Left lobe of liver (tissue), 2 donors: ENCODE measurements at places on chromosomes 7 and 10. TPM values are rescaled to one million over a fixed set of nuclear protein-coding genes. Genes with fewer than 3 reads are reported as not detected.

Gene DYNC1I1
- total RNA-seq = 0.15 TPM

Gene SEPHS1
- total RNA-seq = 33.8 TPM

Gene EVX1
- total RNA-seq = not detected

Gene LEP
- not detected for total RNA-seq

Gene ATAD1
- total RNA-seq = 20.6 TPM

DNA sequence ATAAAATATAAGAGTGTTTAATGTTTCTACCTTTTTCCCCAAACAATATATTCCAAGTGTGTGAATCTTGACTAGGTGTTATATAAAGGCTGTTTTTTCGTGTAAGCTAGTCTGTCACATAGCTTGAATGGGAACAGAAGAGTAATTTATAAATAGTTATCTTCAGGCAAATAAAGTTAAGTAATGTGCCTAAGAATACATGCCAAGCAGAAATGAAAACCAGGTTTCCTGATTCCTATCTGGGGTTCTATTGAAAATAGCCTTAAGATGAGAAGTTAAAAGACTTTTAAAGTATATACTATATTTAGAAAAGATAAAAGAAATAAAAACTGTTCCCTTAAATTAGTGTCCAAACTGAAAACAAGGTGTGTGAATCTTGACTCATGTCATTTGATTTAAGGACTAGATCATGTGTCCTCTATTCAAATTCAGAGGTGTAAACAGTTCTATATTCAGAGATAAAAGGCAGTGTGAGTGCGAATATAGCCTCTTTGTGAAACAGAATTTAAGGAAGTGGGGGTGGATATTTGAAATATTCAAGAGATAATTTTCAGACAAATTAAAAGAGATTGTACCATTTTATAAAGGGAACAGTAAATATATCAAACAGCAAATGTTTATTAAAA is 247.5 kb downstream of the THSD7A start:
- DNase-seq = no peak

DNA sequence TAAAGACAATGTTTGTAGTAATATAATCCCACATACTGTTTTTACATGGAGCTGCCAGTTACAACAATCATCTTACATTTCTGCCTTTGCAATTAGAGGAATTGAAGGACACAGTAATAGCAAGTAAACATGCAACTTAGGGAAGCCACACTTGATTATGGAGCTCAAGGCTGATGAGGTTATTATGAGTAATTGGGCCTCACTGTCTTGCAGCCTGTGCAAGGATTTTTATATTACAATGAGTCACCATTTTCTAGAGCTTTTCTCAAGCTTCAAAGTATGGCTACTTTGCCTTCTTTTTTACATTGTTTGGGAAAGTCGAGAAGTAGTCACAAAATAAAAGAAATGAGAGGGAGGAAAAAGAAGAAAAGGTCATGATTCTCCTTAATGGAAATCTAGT is 226.4 kb downstream of the KIAA1217 start:
- no peak for DNase-seq

DNA sequence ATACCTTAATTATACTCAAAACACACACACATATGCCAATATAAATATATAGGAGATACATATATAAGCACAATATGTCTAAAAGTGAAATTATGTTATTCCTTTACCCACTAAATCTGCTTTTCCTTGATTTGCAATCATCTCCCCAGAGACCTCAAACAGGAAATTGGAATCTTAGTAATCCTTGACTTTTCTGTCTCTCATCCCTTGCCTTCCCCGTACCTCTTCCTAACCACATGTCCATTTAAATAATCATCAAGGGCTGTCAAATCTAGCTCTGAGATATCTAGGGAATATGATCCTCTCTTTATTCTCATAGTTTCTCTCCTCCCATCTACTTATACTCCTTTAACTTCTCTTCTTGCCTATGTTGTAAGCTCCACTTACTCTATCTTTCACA is 336.6 kb downstream of the HGF start:
- DNase-seq = no peak

- no peak for DNase-seq
Observed at GRCh38 chr7:50595491-50596102, 30.4 kb upstream of the DDC start.

DNA sequence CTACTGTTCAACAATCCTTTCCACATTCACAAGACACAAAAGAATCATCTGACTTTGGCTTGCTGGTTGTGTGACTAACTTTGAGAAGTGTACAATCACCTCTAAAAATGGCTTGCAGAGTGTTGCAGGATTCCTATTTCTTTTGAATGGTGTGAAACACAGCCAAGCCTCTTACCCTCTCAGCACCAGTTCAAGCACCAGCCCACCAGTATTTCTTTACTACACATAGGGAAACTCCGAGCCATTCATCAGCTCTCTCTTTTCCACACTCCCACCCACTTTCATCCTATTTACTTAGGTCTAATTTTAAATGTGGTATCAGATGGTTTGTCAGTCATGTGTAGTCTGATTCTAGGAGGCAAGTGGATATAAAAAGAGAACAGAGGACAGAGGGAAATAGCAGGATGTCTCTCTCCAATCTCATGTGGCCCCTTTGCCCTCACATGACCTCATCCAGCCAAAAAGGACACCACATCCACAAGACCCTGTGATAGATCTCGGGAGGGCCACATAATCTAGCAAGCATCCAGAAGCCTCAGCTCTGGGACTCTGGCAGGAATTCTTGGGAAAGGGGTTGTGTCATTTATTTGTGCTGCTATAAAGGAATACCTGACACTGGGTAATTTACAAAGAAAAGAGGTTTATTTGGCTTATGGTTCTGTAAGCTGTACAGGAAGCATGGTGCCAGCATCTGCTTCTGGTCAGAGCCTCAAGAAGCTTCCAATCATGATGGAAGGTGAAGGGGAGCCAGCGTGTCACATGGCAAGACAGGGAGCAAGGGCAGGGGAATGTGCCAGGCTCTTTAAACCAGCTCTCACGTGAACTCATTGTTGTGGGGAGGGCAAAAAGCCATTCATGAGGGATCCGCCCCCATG is 66.8 kb upstream of the NEBL start:
- DNase-seq = no peak
